ENCODE measurements at places on chromosomes 6 and 20. TPM values are rescaled to one million over a fixed set of nuclear protein-coding genes. Genes with fewer than 3 reads are reported as not detected.

The TP53TG5 gene
- not detected for total RNA-seq

The HLA-DRA gene
- total RNA-seq = 2,231 TPM

The PRND gene
- total RNA-seq = not detected

The LTB gene
- 8.2 TPM for total RNA-seq

The MAPK14 gene
- 39.8 TPM for total RNA-seq

The UNC93A gene
- not detected for total RNA-seq

The PGC gene
- total RNA-seq = 524 TPM

The TNFRSF6B gene
- total RNA-seq = 29.3 TPM

The HTR1E gene
- not detected for total RNA-seq

The CLIC5 gene
- total RNA-seq = 110 TPM

The MKKS gene
- total RNA-seq = 14.1 TPM

The HECA gene
- total RNA-seq = 47.1 TPM

The MEP1A gene
- not detected for total RNA-seq

The PRSS35 gene
- total RNA-seq = 1.4 TPM

The HLA-A gene
- 1,127 TPM for total RNA-seq
